Erythroblast (primary cell): ENCODE measurements at places on chromosomes 12 and 14.

- no peak for DNase-seq
Measured at GRCh38 chr12:77521508-77522115, 309.1 kb upstream of the NAV3 start.

- DNase-seq, result no peak
Measured at GRCh38 chr12:24102676-24103075, 153.2 kb upstream of the SOX5 start.

DNA sequence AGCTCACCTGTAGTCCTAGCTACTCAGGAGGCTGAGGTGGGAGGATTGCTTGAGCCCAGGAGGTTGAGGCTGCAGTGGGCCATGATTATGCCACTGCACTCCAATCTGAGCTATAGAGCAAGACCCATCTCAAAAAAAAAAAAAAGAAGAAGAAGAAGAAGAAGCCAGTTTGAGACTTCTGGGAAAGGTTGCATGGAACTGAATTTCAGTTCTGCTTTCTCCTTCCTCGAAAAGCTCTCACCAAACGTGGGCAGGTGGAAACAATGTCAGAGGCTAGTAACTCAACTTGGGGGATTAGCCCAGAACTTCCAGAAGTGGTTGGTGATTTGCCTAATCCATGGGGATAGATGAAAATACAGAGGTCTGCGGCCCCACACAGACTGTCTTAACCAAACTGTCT, 18.7 kb downstream of the FLVCR2 start:
- DNase-seq, result no peak

- no peak for DNase-seq
Measured at GRCh38 chr14:105460116-105460515, 14.5 kb upstream of the CRIP2 start.

DNA sequence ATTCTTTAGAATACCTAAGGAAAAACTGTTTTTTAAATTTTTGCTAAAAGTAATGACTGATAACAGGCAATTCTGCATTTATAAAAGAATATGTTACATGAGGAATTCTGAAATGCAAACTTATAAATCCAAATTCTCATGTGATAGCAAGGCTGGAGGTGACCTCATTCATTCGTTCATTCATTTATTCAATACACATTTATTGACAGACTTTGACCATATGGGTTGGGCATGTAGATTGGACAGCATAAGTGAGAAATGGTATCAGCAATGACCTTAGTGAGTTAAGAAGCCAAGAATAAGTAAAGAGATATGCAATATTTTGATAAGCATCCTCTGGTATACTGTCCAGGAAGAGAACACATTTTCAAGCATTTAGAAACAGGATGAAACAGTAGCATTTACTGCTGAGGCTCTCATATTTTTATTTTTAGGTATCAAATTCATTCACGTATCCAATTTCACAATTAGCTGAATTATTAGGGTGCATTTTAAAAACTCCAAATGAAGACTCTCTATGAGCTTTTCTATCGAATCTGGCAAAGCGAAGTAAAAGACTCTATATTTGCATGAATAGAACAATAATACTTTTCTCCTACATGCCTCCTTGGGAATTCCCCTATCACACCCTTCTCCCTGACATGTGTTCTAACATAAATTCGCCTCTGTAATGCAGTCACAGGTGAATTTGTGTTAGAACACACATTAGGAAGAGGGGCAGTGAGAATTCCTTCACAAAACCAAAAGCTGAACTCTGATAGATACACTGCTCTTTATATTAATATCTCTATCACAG, 49.9 kb downstream of the PEBP1 start:
- DNase-seq, result peak; percentile 29

- DNase-seq, result no peak
Measured at GRCh38 chr12:109329686-109330085, 18.0 kb upstream of the MYO1H start.

DNA sequence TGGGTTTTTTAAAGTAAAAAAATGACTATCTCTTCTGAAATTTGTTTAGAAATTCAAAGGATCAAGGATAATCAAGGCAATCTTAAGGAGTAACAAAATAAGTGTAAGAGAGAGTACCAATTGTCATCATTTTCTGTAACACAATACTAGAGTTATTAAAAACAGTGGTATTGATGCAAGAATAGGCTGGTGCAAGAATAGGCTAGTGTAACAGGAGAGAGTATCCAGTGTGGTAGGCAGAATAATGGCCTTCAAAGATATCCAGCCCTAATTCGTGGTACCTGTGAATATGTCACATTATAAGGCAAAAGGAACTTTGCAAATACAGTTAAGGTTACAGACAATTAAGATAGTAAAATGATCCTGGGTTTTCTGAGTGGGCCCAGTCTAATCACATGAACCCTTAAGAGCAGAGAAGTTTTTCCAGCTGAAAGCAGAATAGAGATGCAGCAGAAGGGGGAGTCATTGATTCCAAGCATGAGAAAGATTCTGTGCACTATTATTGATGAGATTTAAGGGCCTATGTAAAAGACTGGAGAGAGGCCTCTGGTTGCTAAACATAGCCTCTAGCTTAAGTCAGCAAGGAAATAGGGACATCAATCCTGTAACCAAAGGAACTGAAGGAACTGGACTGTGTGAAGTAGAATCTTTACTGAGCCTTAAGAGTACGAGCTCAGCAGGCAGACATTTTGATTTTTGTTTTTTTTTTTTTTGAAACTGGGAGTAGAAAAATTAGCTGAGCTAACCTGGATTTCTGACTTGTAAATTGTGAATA, 134.1 kb downstream of the GPHN start:
- no peak for DNase-seq

GRCh38 chr12:104436790-104437189, 20.0 kb upstream of the CHST11 start:
- DNase-seq, result no peak
